ENCODE measurements at places on chromosomes 6 and 20.

DNA sequence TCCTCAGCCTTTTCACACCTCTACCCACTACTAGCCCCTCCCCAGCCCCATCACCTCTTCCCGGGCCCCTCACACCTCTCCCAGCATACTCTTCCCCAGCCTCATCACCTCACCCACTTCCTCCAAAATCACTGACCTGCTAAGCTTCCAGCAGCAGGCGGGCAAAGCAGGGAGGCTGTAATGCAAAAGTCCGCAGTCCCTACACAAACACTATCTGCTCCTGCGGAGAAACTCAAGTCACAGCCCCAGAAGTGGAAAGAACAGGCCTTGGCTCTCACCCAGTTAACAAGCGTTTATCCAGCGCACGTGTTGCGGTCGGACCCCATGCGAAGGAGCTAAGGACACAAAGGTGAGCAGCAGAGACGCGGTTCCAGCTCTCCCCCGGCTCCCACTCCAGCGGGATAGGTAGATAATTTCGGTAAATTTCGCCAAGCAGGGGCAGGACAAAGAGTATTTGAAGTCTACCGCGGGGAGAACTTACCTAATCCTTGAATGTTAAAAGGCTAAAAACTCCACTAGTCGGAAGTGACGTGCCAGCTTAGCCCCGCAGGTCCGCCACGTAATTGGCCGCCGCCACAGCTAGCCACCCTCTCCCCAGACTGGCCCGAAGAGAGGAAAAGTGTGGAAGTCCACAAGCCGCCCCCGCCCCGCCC lies 728 bp upstream of the TRIM39 start:
- peak; percentile 69 for DNase-seq

DNA sequence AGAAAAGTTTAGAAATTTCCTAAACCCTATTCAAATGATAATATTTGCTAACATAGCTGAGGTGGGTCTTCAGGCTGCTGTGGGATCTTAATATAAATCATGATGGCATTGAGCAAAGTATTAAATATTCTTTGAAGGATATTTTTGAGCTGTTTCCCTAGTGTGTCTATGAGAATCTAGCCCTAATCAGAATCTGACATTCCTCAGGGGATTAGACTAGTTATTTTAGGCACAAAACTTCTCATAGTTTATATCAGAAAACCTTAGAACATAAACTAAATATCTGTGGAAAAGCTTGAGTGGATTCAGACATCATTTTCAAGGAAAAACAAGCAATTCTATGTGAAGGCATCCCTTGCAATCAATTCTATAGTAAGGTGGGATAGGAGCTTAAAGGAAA lies 594.5 kb downstream of the RFPL4B start:
- DNase-seq = no peak

DNA sequence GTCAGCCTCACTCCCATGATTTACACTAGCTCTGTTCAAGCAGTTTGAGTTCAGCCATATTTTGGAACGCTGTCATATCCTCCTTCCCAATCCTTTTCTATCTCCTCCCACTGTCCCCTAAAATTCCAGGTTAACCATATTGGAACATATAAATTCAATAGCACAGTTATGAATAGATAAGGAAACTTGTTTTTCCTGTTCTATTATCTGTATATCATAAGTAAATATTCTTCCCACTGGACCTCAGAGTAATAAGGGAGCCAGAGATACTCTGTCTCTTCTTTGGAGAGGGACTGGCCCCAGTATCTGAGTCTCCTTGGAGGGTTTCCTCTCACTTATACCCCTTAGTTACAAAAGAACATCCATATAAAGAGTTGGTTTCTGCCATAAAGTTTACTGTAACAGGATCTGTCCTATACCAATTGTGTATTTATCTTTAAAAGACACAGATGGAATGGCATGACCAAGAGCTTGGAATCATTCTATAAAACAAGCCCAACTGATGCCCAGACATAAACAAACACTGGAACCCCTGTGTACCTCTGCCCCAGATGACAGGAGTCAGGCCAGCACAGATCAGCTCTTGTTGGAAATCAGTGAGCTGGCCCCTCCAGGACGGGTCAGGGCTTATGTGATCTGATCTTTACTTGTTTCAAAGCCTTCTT lies 67.1 kb downstream of the EPB41L2 start:
- no peak for DNase-seq

DNA sequence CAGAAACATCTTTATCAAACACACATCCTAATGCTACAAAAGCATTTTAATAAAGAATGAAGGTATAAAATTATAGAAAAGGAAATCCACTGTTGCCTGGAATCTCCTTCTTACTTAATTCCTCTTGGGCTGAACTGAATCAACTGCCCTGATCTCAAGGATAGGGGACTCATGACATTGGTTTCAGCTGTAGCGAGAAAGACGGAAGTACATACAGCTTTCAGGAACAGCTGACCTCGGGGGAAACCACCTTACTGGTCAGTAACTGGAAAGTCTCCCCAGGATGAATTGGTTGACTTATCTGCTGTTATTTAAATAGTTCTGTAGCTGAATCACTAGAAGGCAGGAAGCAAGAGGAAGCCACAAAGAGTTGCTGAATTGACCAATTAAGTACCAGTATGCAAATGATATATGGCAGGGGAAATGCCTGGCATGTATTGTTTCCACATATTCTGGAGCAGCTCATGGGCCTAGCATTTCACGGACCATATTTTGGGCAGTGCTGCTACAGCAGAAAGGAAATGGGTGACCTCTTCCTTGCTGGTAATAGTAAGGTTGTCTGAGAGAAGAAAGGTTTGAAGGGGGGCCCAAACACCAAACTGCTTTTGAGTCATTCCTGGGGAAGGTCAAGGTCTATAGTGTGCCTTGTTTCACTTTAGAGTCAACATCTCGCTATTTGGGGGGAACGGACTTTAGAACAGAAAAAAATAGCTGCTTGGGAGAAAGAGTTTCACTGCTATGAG lies 43.7 kb upstream of the MAP7 start:
- DNase-seq = peak; percentile 5

GRCh38 chr6:141729146-141729545 lies 403.6 kb upstream of the GJE1 start:
- DNase-seq = no peak

- DNase-seq = no peak
Measured at GRCh38 chr6:92196325-92196724, 1223.0 kb downstream of the EPHA7 start.

- peak; percentile 69 for DNase-seq
Measured at GRCh38 chr6:149137594-149137993, 179.9 kb upstream of the TAB2 start.

DNA sequence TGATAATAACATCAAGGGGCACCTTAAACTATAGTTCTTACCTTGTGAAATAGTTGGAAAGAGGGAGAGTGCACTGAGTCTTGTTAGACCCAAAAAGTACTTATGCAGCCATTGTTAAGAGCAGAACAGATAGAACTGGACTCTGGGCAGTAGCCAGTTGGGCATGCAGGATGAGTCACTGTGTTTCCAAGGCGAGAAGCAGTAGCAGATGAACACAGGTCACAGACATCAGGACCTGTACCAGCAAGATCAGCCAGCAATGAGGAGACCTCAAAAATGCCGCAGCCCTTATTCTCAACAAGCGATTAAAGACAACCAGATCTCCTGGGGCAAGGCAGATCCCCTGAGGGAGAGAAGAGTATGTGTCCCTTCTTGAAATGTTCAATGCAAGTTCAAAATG lies 79.0 kb downstream of the SAMD3 start:
- no peak for DNase-seq

DNA sequence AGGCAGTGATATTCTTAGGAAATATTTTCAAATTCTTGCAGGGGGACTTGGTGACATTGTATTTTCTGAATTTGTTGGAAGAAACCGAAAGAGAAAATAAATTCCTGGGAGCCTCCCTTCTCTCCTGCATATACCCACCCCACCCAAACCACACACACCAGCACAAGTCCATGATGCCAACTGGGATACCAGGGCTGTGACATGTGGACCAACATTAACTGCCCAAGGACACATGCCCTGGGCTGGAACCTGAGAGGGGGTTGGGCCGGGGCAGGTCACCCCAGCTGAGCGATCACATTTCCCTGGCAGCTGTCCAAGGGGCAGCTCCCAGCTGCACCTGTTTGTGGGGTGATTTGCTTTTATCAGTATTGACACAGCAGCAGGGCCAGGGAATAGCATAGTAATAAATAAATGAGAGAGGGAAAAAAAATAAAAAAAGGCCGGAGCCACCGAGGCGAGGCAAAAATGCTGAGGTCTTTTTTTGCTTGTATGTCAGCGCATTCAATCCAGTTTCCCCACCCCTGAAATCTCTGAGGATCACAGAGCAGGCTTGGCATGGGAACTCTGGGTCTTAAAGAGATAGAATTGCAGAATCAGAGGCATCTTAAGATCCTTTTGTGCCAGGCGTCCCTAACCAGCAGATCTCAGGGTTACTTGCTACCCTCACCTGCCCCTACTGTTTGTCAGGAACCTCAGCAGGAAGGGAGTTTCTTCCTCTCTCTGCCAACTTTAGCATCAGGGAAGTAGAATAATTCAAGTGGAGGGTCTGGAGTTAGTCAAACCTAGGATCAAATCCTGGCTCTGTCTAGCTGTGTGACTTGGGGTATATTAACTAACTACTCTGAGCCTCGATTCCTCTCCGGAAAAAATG lies 66.5 kb upstream of the PIM1 start:
- DNase-seq = peak; percentile 53
